ENCODE measurements at places on chromosomes 1 and 21.

DNA sequence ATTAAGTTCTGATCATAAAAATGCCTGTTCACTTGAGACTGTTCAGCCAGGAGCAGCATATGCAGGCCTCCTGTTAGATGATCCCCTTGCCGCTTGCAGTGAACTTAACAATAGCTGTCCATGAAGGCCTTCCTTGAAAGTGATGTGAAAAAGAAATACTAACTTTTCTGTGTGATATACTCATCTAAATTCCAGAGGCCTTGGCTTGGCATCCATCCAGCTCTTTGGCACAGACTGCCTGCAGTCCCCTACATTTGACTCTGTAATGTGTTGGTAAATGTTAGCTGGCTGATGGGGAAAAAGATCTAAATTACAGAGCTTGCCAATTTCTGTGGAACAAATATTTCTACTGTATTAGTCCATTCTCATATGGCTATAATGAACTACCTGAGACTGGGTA, 73.7 kb downstream of the KCNK2 start:
- DNase-seq: no peak

DNA sequence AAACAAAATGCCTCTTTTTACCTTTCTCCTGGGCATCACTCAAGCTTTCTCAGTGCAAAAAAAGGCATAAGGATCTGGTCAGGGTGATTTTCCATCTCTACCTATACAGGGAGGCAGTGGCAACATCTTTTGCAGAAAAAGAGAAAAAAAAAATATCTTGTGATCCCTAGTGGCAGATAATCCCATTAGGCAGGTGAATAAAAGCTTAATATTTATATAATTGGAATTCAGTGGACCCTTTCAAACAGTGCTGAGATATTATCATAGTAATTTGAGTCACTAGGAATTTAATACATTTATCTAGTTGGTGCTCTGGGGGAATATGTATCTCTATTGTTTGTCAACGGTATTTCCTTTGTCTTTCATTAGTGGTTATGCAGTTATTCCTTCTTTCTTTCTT, 29.9 kb upstream of the CXADR start:
- no peak for DNase-seq

- no peak for DNase-seq
Measured at GRCh38 chr1:11295905-11296304, 22.9 kb downstream of the UBIAD1 start.

- DNase-seq: no peak
Measured at GRCh38 chr1:55412060-55412459, 196.9 kb upstream of the USP24 start.

GRCh38 chr1:30903343-30904034, 5.1 kb downstream of the SDC3 start:
- no peak for DNase-seq

DNA sequence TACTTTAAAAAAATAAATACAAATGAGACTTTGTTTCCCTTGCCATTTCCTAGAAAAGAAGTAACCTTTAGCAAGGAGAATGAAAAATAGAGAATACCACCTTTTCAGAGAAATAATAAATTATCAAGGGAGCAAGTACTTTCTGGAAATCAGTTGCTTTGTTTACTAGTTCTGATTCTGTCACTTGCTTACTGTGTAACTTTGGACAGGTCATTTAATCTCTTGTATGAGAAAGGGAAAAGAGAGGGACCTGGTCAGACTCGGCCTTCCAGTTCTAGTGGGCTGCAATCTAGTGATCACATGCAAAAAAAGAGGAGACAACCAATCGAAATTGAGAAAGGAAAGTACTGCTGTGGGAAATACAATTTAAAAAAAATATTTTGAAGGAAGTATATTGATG, 34.2 kb downstream of the KCTD3 start:
- DNase-seq: no peak
